Nucleus accumbens (tissue), 56 donors: ENCODE measurements at places on chromosomes 1 and 21.

DNA sequence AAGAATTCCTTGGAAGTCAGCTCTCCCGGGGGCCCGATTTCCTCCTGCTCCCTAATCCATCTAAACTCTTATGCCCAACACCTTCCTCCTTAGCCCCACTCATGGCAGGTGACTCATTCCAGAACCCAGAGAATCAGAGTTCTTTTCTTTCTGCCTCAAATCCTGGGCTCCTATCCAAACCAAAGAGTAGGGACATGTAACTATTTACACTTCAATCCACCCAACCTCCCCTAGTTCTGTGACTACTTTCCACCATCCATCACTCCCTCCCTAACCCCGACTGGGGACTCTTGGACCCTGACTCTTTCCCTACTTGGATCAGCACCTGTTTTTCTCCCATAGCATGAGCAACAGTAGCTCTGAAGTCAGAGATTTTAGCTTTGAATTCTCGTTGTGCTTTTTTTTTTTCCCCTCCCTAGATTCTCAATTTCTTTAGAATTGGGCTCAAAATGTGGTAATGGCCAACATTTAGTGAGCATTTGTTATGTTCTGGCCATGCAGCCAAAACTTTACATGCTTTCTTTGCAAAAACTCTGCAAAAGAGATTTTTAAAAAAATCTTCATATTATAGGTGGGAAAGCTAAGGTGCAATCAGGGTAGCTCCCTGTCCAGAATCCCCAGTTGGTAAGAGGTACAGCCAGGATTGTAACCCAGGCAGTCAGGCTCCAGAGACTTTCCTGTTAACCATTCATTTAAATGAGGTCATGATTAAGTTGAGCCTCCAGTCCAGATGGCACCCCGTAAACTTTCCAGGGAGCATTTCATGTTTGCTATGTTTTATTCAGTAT lies 7.5 kb upstream of the CYP4A11 start:
- no peak for DNase-seq

GRCh38 chr1:157142201-157142600 lies 4.0 kb upstream of the ETV3 start:
- no peak for DNase-seq

- DNase-seq: no peak
These were observed 236.6 kb upstream of the GJB5 start for GRCh38 chr1:34518146-34518699.

DNA sequence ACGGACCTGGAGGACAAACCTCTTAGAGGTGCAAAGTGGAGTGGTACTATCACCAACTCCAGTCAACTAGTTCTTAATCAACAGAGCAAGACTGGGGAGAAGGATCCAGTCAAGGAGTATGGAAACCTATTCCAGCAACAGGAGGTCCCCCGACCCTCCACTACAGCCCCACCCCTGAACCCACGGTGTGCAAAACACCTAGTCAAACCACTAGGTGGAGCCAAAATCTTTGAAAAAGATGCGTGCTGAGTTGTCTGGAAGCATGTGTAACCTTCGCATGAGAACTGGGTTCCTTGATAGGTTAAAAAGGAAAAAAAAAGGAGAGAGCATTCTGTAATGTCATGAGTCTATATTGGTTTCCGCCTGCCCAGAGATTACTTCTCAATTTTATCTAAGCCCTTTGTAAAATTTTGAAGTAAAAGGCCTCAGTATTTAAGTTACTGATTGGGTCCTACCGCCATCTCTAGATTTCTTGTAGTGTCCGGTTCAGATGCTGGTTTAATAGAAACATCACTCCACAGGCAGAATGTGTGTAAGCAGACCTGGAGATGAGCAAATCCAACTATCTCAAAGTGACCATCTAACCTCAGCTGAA lies 81.9 kb upstream of the HAO2 start:
- no peak for DNase-seq

- DNase-seq: no peak
These were observed 102.7 kb downstream of the ZP4 start for GRCh38 chr1:237788069-237788468.

DNA sequence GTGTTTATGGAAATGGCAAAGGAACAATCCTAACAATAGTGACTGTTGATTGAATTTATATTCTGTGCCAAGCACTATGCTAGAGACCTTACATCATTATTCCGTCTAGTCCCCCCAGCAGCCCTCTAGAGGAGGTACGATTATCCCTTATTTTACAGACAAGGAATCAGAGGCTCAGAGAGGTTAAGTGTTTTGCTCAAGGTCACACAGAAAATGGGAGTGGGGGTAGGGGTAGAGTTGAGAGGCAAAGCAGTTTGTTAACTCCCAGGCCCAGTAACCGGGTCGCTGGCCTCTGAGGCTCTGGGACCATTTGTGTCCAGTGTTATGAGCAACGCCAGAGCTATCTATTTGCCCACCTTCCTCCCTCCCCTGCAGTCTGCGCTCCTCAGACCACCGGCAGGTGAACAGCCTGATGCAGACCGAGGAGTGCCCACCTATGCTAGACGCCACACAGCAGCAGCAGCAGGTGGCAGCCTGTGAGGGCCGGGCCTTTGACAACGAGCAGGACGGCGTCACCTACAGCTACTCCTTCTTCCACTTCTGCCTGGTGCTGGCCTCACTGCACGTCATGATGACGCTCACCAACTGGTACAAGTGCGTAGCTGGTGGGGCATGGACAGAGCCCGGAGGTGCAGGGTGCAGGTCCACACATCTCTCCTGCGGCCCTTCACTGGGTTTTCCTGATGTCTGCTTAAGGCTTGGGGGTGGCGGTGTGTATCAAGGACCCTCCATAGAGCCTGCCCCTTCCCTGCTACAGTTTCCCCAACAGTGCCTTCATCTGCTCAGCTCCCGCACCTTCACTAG lies 19.8 kb downstream of the SERINC2 start:
- no peak for DNase-seq

DNA sequence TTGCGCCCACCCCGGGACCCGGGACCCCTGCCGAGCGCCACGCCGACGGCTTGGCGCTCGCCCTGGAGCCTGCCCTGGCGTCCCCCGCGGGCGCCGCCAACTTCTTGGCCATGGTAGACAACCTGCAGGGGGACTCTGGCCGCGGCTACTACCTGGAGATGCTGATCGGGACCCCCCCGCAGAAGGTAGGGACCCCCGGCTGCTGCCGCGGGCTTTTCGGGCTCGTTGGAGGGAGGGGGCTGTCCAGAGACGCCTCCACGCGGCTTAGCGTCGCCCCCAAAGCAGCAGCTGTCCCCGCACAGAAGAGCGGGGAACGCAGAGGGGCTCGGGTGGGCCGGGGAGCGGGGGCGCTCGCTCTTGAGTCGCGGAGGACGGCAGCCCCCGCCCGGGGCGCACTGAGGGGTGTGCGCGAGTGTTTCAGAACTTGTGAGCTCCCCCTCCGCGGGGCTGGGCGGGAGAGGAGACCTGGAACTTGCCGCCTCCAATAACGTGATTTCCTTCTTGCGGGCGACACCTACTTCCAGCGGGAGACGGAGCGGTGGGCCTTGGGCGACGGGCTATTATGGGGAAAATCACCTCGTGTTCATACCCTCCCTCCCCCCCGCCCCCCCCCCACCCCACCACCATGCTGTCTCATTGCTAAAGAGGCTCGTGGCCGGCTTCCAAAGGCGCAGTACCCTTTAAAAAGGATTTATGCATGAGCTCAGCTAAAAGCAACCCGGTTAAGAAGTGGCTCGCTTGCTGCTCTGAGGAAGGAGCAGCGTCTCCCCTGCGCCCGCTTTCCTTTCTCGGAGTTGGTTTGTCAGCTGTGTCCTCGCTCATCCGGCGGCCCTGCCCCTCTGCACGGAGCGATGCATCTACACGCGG lies 664 bp downstream of the BACE2 start:
- DNase-seq: peak; percentile 47

DNA sequence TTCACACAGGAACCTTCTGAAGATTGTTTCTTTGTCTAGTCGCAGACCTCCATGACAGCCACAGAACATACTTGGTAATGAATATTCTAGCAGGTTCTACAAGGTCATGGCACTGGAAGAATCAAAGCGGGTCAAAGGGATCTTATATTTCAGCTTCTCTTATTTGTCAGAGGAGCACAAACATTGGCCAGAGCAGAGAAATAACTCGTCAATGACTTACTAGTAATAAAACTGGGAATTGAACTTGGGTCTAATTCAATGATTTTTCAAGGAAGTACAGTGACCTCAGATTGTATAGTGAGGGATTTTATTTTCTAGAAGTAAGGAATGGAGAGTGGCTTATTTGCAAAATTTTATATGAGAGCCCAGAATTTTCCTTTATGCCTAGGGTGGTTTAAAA lies 290.8 kb upstream of the PLXNA2 start:
- no peak for DNase-seq

- DNase-seq: no peak
These were observed 403.6 kb downstream of the RRAGC start for GRCh38 chr1:38455829-38456530.
